HFFc6 (cell line): ENCODE measurements at places on chromosomes 3 and 15. TPM values are rescaled to one million over a fixed set of nuclear protein-coding genes. Genes with fewer than 3 reads are reported as not detected.

- H3K4me3 ChIP-seq: no peak overlapping the region
- DNase-seq: no peak
- H3K4me1 ChIP-seq: peaks cover 16% of the 10 kb centered on the region
- H3K27me3 ChIP-seq: no peaks in the 10 kb centered on the region; the same call in 1 of the 2 replicates
- H3K36me3 ChIP-seq: no peaks in the 10 kb centered on the region
These were observed 22.1 kb downstream of the KLHL25 start for GRCh38 chr15:85772668-85773067.

GRCh38 chr3:4588466-4588865 lies 95.3 kb downstream of the ITPR1 start:
- H3K4me1 ChIP-seq: peaks cover 26% of the 10 kb centered on the region
- peak overlapping the region; percentile 27 for H3K27ac ChIP-seq
- no peak overlapping the region for H3K4me3 ChIP-seq
- DNase-seq: peak; percentile 69

- DNase-seq: no peak
- H3K4me1 ChIP-seq: no peaks in the 10 kb centered on the region
- no peaks in the 10 kb centered on the region for H3K27me3 ChIP-seq
- H3K4me3 ChIP-seq: no peak overlapping the region
- peaks cover 7% of the 10 kb centered on the region; the same call in 1 of the 2 replicates for H3K36me3 ChIP-seq
These were observed 50.0 kb downstream of the PRKAR2A start for GRCh38 chr3:48797626-48798025.

- H3K4me1 ChIP-seq: no peaks in the 10 kb centered on the region
- H3K27ac ChIP-seq: no peak overlapping the region
- H3K4me3 ChIP-seq: no peak overlapping the region
- DNase-seq: no peak
These were observed 8.7 kb downstream of the CD86 start for GRCh38 chr3:122063908-122064307.

DNA sequence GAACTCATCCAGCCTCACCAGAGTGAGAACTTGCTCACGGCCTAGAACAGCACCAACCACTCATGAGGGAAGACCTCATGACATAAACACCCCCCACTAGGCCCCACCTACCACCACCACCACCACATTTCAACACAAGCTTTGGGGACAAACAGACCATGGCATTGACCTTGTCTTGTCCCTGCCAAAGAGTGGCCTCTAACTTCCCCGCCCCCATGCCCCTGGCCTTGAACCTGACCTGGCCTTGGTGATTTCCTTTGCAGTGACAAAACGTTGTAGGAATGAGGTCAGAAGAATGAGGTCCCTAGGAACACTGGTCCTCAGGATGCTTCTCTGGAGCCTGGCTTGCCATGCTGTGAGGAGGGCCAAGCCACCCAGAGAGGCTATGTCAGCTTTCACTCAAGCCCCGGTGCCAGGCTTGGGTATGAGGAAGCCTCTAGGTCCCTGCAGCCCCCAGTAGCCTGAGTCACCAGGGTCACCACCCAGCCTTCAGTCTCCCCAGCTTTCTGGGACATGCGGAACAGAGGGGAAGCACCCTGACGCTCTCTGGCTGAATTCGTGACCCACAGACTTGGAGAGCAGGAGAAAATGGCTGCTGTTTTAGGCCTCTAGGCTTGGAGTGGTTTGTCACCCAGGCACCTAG lies 57.9 kb downstream of the TPRA1 start:
- peaks cover 33% of the 10 kb centered on the region for H3K27me3 ChIP-seq
- H3K4me3 ChIP-seq: no peak overlapping the region
- H3K27ac ChIP-seq: no peak overlapping the region
- no peak for DNase-seq
- no peaks in the 10 kb centered on the region for H3K36me3 ChIP-seq

- no peak for DNase-seq
- no peak overlapping the region for H3K27ac ChIP-seq
- H3K4me1 ChIP-seq: no peaks in the 10 kb centered on the region
- H3K36me3 ChIP-seq: no peaks in the 10 kb centered on the region
- no peak overlapping the region for H3K4me3 ChIP-seq
These were observed 65.8 kb downstream of the SV2B start for GRCh38 chr15:91165850-91166249.

- H3K4me3 ChIP-seq: peak overlapping the region; percentile 2; the same call in 1 of the 2 replicates
- no peak overlapping the region for H3K27ac ChIP-seq
- H3K36me3 ChIP-seq: no peaks in the 10 kb centered on the region
- H3K4me1 ChIP-seq: peaks cover 22% of the 10 kb centered on the region
These were observed 26.7 kb downstream of the NRROS start for GRCh38 chr3:196666001-196666867.

DNA sequence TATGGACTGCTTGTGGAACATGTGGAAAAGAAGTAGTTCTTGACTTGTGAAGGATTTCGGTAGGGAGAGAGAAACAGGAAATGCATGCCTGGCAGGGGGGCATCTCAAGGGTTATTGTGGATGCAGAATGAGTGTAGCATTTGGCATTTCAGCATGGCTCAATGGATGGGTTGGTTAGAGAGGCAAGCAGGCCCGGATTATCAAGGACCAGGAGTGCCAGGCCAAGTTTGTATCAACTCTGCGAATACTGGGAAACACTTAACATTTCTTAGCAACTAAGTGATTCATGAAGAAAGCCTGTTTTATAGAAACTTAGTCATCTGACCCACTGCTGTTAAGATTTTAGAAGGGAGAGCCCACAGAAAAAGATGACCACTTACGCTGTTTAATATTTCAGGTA lies 33.6 kb downstream of the KIF15 start:
- peak; percentile 35 for DNase-seq
- H3K27ac ChIP-seq: peak overlapping the region; percentile 17
- H3K36me3 ChIP-seq: peaks cover 6% of the 10 kb centered on the region

Gene DNAH12
- 0.08 to 0.09 TPM in 2 of 3 replicates, not detected in the other for total RNA-seq

Gene FETUB
- total RNA-seq: not detected in 3 replicates

Gene SLC28A1
- not detected in 2 replicates for total RNA-seq

Gene GPR62
- not detected in 2 replicates for total RNA-seq

Gene CHRD
- total RNA-seq: 0.24 to 0.31 TPM (median 0.24 TPM) in 3 replicates

Gene MYLK
- total RNA-seq: 300 to 431 TPM (median 334 TPM) in 3 replicates

Gene MAP6D1
- total RNA-seq: 3.5 to 4.4 TPM (median 4.1 TPM) in 3 replicates

Gene CEP63
- total RNA-seq: 14.0 to 19.2 TPM (median 16.4 TPM) in 3 replicates
